ENCODE measurements at places on chromosomes 6 and 20.

DNA sequence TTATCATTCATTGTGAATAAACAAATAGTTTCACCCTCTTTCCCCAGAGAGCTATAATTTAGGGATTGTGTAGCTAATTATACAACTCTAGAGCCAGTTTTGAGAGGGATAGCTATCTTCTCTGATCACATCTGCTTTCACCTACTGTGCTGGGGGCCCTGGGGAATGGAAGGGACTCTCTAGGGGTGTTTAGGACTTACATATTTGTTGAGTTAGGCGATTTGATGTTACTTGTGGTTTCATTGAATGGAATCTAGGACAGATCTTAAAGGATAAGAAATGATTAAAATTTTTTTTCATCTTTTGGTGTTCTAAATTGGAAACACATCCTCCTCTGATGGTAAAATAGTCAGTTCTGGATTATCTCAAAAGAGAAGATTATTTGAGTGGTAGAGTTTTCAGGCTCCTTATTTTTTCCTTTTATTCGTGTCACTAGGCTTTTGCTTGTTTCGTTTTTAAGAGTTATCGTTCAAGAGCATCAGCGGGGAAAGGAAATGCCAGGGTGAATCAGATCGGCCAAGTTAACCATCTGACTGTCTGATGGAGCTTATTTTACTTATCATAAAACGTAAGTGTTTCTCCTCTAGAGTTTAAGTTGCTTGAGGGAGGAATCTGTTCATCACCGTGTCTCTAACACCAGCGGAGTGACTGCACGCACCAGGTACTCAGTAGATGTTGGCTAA lies 236.7 kb downstream of the FARS2 start:
- no peak for DNase-seq

DNA sequence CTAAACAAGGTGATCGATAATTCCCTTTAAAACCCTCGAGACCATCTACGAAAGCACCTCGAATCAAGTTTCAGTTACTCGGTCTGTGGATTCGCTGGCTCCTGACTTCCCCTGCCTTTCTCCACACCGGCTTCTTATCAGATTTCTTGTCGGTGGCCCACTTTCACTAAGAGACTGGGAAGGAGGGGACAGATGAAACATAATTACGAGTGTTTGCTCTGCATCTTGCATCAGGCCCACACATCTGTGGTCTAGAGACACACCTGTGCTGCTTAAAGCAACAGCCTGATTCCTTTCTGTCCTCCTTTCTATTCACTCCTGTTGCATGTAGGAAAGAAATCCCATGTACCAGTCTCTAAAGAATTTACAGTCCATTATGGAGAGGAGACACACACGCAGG lies 37.7 kb downstream of the INSM1 start:
- no peak for DNase-seq

- DNase-seq: no peak
Observed at GRCh38 chr6:8645212-8645611, 209.9 kb upstream of the SLC35B3 start.

- DNase-seq: peak; percentile 51
Observed at GRCh38 chr20:45969712-45970634, 2.0 kb downstream of the ZNF335 start.

DNA sequence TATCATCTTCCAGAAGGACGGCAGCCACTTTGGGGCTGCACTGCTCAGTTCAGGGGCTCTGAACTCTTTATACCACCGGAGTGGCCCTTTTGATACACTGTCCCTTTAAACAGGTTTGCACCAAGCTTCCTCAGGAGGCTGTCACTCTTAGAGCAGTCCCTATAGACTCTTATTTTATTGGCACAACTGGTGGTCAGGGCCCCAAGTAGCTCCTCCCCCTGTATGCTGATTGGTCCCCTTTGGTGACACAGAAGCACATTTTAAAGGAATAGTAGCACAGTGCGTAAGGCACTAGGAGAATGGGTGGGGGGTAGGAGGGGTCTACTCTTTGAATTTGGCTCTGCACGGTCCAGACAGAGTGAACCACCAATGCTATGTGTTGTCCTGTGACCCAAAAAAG lies 122.6 kb upstream of the MLN start:
- no peak for DNase-seq

- no peak for DNase-seq
Observed at GRCh38 chr6:70956191-70956450, 739 bp downstream of the B3GAT2 start.

GRCh38 chr20:35561268-35561667 lies 19.4 kb downstream of the ERGIC3 start:
- peak; percentile 46 for DNase-seq

- DNase-seq: no peak
Observed at GRCh38 chr6:95240514-95240913, 336.8 kb upstream of the MANEA start.

- no peak for DNase-seq
Observed at GRCh38 chr6:41155132-41155805, 1.1 kb upstream of the TREML1 start.

DNA sequence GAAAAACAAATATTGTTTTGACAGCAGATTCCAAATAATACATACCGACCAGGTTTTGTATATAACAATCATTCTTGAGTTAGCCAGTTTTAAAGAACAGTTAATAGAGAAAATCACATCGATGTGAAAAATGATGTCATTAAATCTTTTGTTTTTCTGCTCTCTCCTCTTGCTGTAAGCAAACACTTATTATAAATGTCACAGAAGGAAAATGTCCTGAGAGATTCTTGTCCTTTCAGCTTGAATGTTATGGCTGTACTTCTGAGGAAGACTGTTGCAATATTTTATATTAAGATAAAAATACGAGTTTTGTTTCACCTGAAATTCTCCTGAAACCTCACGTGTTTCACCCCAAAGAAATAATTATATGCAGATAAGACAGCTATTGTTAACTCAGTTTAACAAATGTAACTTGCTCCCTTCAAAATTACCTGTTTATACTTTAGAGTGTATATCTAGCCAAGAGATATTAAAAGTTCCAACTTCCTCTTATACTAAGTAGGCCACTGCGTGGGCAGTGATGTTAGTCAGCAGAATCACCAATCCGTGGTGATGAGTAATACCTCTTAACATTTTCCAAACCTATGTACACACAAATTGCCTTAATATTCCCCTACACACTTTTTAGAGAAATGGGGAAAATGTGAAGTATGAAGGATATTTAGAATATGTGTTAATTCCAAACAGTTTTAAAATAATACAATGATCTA lies 1111.4 kb upstream of the CITED2 start:
- no peak for DNase-seq

GRCh38 chr20:15098351-15098750 lies 760.9 kb upstream of the FLRT3 start:
- no peak for DNase-seq

DNA sequence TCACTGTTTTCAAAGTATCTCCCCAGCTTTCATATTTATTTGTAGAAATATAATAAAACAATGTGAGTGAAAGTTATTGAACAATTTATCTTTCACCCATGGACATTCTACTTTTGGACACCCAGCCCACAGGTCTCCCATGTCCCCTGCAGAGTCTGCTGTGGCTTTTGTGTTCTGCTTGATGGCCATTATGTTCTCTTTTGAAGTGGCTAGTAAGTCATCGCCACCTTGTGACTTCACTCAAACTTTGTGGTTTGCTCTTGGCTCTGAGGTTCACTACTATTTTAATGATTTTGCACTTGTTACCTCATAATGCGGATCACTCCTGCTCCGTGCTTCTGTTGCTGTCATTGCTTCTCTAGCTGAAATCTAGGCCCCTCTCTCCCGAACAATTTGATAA lies 10.2 kb upstream of the DEFB113 start:
- no peak for DNase-seq

DNA sequence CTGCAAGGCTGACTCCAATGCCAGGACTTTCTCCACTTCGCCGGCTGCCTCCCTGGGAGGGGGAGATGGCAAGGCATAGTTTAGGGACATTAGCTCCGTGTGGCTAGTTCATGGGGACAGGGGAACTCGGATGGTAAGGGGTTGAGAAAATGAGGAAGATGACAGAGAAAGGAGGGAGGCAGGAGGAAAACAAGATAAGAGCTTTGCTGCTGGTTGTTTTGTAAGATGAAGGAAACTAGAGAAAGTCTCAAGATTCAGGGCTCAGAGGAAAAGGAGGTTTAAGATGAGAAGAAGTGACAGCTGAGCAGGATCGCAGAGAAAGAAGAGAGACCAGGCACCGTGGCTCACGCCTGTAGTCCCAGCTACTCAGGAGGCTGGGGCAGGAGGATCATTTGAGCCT lies 180.9 kb upstream of the RREB1 start:
- DNase-seq: no peak

DNA sequence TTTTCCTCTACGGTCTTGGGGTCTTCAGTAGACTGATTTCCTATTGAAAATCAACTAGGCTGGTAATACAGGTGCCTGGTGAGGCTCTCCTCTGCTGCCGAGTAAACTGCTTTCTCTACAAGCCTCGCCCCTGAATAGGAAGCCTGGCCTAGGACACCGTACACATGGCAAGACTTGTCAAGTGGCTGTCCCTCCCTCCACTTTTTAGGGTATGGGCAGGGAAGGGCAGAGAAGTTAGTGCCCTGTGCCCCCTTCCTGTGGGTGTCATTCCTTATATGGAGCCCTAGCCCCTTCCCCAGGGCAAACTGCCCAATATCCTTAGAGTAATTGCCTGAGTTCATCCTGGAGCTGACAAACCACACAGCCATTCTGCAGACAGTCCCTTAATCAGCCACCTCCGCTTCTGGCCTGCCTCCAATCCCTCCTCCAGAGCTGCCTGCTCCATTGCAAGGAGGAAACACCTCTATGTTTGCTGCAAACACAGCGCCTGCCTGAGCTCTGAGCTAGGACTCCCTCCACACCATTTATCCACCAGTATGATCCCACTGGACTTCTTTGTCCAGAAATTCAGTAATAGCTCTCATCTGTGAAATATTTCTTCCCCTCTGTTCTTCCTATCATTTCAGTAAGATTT lies 93.1 kb downstream of the CHD6 start:
- no peak for DNase-seq

GRCh38 chr20:62739067-62739466 lies 30.4 kb downstream of the NTSR1 start:
- DNase-seq: no peak

GRCh38 chr6:43972179-43972912 lies 154.9 kb downstream of the MRPL14 start:
- DNase-seq: no peak

DNA sequence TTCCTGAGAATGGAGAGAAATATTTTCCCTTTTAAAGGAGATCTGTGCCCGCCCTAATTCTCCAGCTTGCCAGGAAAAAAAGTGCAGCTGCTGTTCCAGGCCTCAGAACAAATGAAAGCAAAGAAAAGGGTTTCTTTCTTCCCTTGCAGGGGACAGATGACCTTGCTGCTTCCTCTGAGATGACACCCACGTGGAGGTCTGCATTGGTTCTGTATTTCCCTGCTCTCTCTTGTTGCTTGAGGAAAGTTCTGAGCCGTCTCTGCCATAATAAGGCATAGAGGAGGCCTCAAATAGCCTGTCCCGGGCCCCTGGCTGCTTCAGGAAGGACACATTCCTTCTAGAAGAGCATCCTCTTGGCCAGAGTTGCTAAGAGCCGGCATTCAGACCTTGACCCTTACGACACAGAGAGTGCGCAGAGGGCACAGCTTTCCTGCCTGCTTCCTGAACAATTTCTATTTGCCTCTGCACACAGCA lies 501.8 kb upstream of the SULF2 start:
- DNase-seq: no peak

DNA sequence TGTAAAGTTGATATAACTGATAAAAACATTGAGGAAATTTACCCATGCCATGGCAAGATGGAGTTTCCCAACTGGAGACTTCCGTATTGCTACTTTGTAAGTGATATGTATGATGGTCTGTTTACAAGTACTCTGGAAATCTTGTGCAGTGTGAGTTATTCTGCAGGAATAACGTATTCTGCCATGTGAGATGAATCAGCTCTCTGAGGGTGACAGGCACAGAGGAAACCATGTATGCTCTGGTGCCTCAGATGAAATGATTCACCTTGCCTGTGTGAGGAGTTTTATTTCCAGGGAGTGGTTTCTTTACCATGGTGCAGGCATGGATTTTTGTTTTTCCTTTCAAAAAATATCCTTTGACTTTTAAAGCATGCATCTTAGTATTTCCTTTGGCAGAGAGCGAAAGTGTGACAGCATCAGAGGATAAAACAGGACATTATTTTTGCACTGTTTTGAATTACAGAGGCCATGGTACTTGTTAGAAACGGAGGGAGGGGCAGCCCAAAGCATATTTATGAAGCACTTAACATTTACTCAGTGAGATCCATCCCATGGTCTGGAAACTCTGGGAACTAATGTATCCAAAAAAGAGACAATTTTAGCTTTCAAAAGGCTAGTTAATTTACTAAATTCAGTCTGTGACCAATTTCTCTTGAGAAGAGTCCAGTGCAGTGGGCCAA lies 36.0 kb upstream of the MTRF1L start:
- no peak for DNase-seq

DNA sequence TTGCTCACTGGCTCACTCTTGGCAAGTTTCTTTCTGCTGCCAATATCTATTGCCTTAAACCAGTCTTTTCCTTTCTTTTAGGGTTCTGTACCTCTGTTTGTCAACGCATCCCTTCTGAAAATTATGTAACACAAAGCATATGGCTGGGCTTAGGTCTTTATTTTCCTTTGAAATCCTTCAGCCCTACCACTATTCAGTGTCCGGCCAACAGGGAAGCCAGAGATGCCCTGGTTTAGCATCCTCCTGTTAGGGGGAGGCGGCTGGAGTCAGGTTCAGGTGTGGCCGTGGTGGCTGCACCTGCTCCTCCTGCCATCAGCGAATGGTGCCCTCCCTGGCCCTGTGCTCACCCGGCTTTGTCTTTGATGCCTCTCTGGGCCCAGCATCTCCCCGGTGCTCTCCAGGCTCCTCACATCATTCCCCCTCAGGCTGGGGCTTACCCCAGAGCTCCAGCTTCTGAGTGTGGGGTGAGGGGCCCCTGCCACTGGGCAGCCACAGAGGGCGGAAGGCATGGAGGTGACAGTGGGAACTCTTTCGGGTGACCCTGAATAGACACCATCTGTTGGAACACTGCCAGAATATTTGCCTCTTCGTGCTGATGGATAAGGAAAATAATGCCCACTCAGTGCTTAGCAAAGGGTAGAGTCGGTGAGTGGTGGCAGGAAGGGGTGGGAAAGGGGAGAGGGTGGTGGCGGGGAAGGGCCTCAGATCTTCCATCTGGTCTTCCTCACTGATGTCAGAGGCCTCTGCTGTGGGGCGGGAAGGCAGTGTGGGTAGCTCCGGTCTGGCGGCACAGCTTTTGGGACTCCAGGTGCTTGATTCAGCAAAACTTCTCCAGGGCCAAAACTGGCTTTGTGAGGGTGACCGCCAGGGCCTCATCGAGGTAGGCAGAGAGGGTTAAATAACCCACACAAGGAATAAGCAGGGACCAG lies 97.2 kb downstream of the DACT2 start:
- no peak for DNase-seq

DNA sequence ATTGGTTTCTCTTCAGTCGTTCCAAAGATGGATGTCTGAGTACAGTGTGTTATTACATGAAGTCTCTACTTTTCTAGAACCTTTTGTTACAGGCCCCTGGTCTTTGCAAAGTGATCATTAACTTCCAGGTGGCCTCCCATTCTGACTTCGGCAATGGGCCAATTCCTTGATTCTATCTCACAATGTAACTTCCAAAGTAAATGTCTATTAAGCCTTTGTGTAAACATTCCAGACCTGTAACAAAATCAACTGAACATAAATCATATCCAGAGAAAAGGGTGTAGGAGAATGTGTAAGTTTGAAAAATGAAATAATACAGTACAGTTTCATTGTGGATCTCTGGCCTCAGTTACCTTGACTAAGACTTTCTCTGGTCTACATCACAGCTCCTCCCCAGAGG lies 187.8 kb upstream of the JAG1 start:
- DNase-seq: no peak

- no peak for DNase-seq
Observed at GRCh38 chr6:112800439-112800838, 453.3 kb downstream of the RFPL4B start.

- DNase-seq: no peak
Observed at GRCh38 chr6:151620179-151620578, 126.4 kb downstream of the CCDC170 start.

GRCh38 chr6:111803371-111803770 lies 69.9 kb downstream of the FYN start:
- no peak for DNase-seq
